Germinal center (tissue), 1 donor: ENCODE measurements at places on chromosomes 2 and 18.

GRCh38 chr2:125696560-125696959 lies 959.4 kb upstream of the GYPC start:
- DNase-seq, result no peak

- no peak for DNase-seq
Measured at GRCh38 chr2:191892391-191892790, 45.5 kb upstream of the CAVIN2 start.

GRCh38 chr2:237258116-237258515 lies 155.8 kb downstream of the COL6A3 start:
- no peak for DNase-seq

DNA sequence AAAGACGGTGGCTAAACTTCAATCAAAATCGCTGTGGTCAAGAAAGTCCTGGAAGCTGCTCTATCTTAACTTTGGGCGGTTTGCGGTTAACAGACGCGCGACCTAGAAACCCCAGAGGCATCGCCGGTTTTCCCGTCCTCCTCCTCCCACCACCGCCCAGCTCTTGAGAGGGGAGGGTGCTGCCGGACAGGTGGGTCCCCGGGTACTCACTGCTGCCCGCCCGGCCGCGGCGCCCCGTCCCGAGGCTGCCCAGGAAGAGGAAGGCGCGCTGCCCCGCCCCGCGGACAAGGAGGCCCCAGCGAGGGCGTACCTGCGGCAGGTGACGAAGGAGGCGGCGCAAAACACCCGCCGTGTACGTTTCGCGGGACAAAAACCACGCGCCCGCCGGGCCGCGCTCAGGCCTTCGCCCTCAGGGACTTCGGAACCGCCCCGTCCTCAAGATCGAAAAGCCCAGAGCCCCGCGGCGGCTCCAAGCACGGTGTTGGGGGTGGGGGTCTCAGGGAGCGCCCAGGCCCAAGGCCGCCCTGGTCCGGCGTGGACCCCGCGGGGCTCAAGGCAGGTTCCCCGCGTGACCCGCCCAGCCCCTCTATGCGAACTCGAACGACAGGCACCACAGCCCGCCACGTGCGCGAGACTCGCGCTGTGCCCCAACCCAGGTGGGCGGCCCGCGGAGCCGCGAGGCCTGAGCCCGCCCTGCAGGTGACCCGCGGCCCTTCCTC lies at the start of gene SH3YL1:
Gene SH3YL1 (minus strand): TSS at position 259 of the 719 bp plus-strand sequence. CDS start 48 bp downstream, at position 211.
- peak; percentile 34 for DNase-seq
